ENCODE measurements at places on chromosomes 16 and 17.

DNA sequence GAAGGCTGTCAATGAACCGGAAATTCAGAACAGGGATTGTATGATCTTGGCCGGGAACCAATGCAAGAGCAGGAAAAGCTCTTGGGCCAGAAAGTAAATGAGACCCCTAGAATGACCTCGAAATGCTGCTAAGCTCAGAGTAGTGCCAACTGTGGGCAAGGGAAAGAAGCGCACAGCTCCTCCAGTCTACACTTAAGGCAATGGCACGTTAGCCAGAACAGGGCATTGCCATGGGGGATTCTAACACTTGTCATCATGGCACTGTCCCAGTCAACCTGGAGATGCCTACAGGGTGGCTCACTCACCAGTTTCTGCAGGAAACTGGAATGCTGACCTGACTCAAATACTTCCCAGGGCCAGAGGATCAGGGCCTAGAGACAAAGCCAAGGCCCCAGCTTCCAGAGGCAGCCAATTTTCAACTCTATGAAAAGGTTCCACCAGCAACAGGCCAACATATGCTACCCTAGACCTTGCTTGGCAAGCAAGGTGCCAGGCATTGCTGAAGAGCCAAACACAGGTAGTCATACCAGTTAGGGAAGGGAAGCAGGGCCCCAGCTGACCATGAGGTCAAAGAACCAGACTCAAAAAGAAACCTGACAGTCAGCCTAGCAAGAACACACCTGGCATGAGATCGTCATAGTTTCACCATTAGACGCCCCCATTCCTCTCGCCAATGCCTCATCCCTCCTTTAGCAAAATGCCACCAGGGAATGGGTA is 34.9 kb downstream of the ARHGAP17 start:
- no peak for DNase-seq

DNA sequence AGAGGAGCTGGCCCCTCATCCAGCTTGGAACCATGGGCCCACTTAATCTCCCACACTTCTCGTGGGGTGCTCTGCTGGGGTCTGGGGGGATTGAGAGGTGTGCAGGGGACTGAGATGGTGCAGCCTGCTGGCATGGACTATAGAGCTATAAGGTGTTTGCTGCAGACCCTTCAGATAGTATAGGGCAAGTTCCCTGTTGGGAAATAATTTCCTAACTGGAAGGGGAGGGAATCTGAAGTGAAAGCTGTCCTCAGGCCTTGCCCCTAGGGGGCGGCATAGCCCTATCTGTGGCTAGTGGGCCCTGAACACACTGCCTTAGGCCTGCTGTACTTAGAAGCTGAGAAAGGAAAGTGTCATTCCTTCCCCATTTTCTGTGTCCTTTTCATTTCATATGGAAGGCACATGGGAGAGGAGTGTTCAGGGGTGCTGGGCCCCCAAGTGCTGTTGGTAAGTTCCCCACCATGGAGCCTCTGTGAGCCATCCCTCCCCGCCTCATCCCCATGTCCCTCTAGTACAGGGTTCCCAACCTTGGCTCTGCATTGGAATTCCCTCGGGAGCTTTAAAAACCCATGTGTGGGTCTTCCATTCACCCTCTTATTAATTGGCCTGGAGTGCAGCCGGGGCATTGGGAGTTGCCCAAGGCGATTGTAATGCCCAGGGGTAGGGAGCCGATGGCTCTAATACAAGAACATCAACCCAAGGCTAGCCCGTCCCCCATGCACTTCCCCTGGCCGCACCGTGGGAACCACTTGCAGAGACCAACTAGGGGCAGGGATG is 19.7 kb downstream of the GOSR2 start:
- peak; percentile 66 for DNase-seq

DNA sequence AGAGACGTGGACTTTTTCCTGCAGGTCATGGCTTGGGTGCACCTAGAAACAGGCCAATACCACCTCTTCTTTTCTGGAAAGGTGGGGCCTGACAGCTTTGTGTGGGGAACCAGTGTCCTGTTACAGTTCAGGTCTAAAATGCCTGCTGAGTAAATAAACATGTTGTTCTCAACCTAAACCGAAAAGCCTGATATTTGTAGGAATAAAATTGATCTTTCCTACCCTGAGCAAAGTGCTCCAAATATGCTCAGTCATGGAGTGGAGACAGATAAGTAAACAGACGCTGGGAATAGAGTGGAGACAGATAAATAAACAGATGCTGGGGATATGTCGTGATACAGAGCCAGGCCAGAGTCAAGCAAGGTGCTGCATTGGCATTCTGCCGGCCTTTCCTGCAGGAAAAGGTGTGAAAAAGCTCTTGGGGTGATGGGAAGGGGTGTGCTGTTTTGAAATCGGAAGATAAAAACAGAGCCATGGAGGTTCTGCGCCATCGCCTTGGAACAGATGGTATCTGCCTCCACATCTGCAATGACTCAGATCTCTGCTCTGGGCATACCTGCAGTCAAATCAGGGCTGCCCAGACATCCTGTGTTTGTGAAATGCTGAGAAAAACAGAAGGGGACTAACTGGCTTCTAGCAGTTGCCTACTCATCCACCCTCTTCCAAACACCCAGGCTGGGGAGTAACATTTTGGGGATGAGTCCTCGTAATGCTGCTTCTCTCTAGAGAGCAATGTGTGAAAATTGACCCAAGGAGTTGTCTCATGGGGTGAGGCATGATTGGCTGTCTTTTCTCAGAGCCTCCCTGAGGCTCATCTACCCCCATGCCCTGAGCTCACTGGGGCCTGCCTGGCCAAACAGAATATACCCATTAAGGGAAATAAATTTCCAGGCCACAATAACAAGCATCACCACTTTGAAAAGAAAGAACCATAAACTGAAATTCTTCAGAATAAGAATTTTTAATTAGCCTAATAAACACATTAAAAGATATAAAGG is 16.8 kb upstream of the TRPV2 start:
- no peak for DNase-seq

- DNase-seq, result no peak
Measured at GRCh38 chr17:73208139-73208827, 15.4 kb downstream of the COG1 start.

DNA sequence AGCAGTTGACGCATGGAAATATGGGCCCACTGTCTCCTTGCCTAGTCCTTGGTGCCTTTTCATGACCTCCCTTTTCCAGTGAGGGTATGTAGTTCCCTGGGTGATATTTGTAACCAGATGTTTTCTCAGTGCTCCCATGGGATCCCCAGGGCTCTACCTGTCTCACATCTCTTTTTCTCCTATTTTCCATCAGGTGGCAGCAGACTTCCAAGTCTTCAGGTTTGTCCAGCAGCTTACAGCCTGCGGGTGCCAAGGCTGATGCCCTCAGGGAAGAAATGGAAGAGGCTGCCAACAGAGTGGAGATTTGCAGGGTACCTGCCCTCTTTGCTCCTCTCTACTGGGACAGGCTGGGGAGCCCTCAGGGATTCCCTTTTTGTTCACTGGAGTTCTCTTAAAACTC is 89.1 kb downstream of the ELAC2 start:
- no peak for DNase-seq

GRCh38 chr16:84354306-84354705 is 14.0 kb upstream of the ATP2C2 start:
- DNase-seq, result no peak

DNA sequence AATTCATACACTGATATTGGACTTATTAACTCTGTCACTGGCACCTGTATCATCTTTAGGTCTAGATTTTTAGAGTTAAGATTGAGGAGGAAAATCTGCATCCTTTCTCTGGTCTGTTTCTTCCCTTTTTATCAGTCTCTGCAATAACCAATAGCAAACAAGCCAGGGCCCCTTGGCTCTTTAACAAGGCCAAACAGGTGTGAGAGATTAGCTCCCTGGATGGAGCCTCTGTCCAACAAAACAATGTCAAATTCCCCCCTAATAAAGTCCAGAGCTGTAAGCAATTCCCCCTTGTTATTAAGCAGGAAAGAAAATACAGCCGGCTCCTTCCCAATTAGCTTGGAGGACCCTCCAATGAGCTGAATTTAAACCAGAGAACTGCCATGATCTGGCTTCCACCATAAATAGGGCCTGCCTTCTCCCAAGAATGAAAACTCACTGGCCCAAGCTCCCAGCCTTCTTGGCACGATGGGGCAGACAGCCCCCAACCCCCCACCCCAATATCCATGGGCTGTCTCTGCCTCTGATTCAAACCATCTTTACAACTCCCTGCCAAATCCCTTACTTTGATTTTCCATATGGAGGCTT is 56.1 kb upstream of the SOX9 start:
- DNase-seq, result no peak

DNA sequence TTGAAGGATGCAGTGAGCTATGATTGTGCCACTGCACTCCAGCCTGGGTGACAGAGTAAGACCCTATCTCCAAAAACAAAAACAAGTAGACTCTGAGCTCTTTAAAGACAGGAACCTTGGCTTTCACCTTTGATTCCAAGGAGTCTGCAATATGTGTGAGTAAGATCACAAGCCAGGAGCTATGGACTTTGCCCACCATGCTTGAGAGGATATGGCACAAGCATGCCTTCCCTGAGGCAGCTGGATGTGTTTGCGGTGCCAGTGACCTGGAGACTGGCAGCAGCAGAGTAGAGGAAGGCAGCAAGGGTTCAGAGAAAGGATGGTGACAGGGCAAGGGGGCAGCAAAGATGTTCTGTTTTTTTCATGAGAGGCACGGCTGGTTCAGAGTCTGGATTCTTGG is 14.5 kb upstream of the PRKCA start:
- DNase-seq, result no peak
